ENCODE measurements at places on chromosomes 1 and 21.

- no peak for DNase-seq
Measured at GRCh38 chr1:202649553-202650392, 60.5 kb downstream of the SYT2 start.

GRCh38 chr1:26038904-26039303, 7.0 kb downstream of the SLC30A2 start:
- no peak for DNase-seq

GRCh38 chr1:9758559-9759121, 65.1 kb downstream of the CLSTN1 start:
- DNase-seq = no peak

DNA sequence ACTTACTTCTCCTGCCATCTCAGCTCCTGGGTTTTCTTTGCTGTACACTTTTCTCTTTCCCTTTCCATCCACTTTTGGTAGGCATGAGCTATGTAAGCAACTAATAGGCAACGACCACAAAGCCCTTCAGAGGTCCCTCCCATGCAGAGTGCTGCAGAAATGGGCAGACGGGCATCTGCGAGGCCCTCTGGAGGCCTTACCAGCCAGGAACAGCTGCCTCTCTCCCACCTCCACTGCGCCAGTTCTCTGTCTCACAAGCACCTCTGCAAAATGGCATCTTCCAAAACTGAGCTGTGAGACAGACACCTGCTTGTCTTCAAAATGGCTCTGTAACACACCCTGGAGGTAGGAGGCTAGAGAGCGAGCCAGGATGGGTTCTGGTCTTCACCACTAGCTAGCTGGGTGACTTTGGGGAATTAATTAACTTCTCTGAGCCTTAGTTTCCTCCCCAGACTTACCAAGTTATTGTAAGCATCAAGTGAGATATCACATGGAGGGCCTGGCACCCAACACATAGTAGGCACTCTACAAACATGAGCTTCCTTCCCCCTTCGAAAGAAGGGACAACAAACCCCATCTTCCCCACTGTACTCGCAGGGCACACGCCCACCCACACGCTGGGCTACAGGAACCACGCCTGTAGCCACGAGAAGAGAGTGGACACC, 62.0 kb downstream of the BCAR3 start:
- no peak for DNase-seq

DNA sequence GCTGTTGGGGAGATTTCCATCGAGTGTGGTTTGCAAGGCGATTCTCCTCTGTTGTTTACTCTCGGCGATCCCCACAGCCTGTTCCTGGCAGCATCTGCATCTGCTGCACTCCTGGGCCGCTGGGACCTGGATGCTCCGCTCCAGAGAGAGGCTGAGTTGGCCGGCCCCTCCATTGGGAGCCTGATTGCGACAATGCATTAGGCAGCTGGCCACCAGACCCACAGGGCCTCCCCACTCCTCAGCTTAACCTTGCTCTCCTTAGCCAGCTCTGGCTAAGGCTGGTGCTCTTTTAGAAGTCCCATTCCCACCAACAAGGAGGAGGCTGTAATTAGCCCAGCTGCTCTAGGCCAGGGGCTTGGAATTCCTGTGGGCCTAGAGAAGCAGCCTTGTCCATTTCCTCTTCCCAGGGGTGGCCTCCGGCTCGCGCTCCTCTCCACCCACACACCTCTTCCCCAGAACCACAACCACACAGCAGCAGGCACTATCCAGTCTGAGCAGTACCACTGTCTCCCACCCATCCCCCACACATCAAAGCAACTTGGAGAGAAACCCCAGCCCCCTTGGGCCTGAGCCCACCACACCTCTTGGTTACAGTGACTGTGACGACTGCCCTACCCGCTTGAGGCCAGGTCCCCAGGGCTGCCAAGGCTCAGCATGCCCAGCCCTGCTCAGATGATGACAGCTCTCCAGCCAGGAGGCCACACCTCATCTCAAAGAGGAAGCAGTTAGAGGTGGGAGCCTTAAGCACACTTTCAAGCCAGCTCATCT, 193.8 kb upstream of the EDN2 start:
- DNase-seq = no peak

DNA sequence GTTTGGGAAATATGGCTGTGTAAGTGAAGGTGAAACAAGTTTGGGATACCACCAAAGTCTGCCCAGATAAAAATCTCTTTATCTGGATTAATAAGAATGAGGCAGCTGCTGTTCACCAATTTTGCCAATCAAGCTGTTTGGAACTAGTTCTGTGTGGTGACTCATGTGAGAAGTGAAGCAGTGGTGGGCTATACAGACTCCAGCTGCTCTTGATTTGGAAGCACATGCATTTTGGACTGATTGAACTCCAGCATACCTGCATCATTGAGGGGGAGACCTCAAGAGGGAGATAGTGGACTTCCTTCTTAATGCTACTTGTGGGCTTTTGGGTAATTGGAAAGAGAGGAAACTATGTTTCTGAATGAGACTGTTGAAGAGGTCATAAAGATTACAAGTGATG, 99.2 kb upstream of the B3GALT2 start:
- DNase-seq = no peak

DNA sequence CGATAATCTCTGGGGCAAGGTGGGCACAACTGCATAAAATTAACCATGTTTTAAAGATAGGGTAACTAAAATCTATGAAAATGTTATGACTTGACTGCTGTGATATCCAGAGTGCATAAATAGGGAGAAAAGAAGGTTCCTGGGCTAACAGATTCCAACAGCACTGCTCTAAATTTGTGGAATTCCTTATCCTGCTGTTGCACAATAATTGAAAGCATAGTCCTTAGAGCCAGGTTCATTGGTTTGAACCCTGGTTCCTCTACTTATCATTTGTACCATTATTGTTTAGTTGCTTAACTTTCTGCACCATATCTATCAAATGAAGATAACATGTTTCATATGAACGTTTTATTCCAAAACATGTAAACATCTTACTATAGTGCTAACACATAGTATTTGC, 219.0 kb downstream of the NUF2 start:
- DNase-seq = no peak

- no peak for DNase-seq
Measured at GRCh38 chr1:151314137-151314875, 12.9 kb downstream of the PI4KB start.

GRCh38 chr1:8567146-8567545, 249.2 kb downstream of the SLC45A1 start:
- DNase-seq = no peak

GRCh38 chr1:27335506-27336422, 6.1 kb upstream of the SYTL1 start:
- no peak for DNase-seq

GRCh38 chr1:75985827-75986226, 53.6 kb upstream of the ASB17 start:
- no peak for DNase-seq

GRCh38 chr1:8378178-8378577, 60.3 kb downstream of the SLC45A1 start:
- no peak for DNase-seq

- no peak for DNase-seq
Measured at GRCh38 chr1:226943156-226943555, 3.1 kb downstream of the COQ8A start.

- no peak for DNase-seq
Measured at GRCh38 chr1:177732178-177732577, 237.7 kb downstream of the SEC16B start.

Measured in T-helper 9 cell (primary cell).